ENCODE measurements at places on chromosomes 4 and X.

GRCh38 chr4:161850631-161851030, 313.2 kb downstream of the FSTL5 start:
- DNase-seq: no peak

GRCh38 chr4:1583859-1584258, 100.3 kb downstream of the FAM53A start:
- no peak for DNase-seq

GRCh38 chr4:87209696-87210095, 10.7 kb downstream of the KLHL8 start:
- DNase-seq: no peak

- no peak for DNase-seq
Observed at GRCh38 chr4:15333692-15334633, 93.9 kb upstream of the C1QTNF7 start.

DNA sequence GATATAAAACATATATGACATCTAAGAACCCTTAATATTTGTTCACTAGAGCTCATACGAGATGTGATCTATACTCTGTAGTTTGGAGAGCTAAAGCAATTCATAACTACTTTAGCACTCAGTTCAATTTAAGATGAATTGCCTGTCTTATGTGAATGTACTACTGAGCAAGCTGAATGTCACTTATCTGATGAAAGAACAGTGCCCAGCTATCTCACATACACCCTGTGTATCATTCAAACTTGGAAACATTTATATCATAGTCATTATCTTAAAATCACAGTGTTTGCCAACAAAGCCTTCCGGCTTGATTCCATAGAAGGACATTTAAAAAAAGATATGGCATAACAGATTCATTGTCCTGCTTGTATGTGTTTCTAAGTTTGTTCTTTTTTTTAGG, 639.6 kb downstream of the CCSER1 start:
- DNase-seq: no peak

DNA sequence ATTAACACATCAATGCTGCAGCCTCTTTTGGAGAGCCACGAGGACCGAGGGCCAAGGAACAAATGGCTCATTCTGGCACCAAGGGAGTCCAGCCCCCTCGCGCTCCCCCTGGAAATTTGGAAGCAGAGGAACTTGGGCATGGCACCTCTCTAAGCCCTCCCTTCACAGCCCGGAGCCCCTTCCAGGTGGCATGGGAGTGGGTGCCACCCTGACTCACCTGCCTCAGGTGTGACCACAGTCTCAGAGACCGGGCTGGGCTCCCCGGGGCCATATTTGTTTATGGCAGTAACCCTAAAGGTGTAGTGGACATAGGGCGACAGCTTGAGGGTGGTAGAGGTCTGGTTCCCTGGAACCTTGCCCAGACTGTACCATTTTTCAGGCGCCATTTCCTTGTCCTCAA, 18.8 kb downstream of the L1CAM start:
- no peak for DNase-seq

DNA sequence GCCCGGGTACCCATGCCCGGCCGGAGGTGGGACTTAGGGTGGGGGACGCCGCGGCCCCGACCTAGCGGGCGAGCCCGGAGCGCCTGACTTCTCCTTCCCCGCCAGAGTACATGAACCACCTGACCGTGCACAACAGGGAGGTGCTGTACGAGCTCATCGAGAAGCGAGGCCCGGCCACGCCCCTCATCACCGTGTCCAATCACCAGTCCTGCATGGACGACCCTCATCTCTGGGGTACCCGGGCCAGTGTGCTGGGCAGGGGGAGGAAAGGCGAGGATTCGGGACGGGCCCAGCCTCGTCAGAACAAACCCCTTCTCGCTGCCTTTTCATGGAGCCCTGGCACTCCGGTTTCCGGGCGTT, 622 bp downstream of the TAFAZZIN start:
- no peak for DNase-seq

- no peak for DNase-seq
Observed at GRCh38 chr4:173288296-173288695, 45.9 kb downstream of the HMGB2 start.

DNA sequence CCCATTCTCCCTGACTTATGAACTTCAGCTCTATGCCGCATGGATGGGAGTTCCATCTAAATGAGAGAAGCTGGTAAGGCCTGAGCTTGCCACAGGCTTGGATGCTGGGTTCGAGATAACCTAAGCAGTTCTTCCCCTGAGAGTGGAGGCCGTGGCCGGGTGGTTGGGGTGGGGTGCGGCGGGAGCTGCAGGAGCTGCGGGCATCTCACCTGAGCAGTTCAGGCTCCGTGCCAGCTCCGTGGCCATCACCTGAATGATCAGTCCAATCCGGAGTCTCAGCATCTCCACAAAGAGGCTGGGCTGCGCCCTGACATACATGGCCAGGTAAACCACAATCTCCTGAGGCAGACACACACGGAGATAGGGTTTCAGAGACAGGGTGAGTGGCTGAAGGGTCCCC, 77.6 kb downstream of the PHKA2 start:
- DNase-seq: no peak

DNA sequence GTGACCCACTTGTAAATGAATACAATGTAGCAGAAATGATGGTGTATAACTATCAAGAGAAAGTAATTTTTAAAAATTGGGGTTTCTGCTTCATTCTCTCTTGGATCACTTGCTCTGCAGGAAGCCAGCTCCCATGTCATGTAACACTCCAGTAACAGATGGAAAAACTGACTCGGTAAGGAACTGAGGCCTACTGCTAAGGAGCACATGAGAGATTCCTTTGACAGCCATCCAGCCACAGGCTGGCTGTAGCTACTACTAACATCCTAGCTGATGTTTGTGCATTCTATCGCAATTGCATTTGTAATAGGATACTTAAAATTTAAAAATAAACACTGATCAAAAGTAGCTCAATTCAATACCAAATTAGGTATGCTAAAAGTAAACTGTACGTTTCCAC, 102.3 kb upstream of the MAB21L2 start:
- DNase-seq: no peak

GRCh38 chrX:40177117-40177430, 79.3 kb upstream of the BCOR start:
- no peak for DNase-seq

DNA sequence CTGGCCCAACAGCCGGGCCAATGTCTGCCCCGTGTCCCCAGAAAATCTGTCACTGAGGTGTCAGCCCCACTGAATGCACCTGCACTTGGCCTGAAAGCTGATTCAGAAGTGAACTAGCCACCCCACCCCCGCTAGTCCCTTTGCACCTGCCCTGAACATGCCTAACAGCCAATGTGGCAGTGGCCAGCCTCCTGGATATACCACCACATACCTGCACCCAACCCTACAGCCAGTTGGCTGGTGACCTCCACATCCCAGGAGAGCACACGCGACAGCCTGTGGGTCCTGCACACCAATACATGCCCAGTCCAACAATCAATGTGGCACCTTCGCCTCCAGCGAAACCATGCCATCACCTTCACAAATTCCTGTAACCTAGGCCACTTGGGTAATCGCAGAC, 116.7 kb downstream of the GALNTL6 start:
- no peak for DNase-seq

DNA sequence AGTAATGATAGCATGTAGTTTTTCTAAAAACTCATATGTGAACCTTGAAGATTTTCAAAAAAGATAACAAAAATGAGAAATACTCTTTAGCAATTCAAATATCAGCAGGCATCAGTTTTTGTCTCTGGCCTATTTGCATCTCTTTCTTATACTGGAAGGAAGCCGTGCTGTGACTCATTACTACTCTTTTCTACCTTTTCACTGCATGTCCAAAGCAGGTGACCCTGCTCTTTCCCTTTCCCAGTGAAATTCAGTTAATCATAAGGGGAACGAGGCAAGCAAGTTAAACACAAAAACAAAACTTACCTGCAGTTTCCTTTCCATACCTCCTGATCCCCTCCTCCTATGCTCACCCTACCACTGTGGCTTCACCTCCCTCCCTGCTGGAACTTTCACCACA, 9.3 kb downstream of the SPATA4 start:
- DNase-seq: no peak

- DNase-seq: no peak
Observed at GRCh38 chr4:99381588-99382175, 29.1 kb upstream of the ADH1C start.

DNA sequence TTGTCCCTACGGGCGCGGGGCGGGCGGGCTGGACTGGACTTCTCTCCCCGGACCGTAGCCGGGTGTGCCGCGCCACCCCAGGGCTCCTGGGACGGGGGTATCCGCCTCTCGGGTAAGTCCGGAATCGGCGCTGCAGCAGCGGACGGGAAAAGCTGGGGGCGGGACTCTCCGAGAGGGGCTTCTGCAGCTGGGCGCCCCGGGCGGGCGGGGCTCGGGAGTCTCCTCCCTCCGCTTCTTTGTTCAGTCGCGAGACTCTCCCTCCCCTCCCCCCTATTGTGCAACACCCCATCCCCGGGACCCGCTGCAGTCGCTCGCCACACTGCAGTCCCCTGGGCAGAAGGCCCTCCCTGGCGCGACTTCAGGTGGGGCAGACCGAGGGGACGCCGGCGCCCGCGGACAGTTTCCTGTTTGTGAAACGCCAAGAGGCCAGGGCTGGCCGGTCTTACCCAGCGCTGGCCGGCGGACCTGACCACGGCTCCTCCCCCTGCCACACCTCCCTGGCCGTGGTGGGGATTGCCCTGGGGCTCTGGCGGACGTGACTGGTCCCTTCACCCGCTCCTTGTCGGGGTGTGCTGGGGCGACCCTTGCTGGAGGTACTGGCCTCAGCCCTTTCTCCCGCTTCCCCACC, 966 bp downstream of the CCNG2 start:
- peak; percentile 43 for DNase-seq

DNA sequence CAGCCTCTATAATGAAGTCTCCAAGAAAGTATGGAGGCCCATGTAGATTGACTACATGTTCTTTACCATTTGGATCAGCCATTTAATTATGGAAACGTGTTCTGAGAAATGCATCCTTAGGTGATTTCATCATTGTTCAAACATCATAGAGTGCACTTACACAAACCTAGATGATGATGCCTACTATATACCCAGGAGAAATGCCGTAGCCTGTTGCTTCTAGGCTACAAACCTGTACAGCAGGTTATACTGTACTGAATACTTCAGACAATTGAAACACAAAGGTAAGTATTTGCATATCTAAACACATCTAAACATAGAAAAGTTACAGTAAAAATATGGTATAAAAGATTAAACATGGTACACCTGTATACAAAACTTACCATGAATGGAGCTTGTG, 186.5 kb upstream of the FSTL5 start:
- DNase-seq: no peak

- DNase-seq: peak; percentile 6
Observed at GRCh38 chrX:40735325-40736169, at the start of gene MED14. TSS of gene MED14 (minus strand) at chrX:40735542. CDS start at chrX:40735412, 130 bp downstream.

DNA sequence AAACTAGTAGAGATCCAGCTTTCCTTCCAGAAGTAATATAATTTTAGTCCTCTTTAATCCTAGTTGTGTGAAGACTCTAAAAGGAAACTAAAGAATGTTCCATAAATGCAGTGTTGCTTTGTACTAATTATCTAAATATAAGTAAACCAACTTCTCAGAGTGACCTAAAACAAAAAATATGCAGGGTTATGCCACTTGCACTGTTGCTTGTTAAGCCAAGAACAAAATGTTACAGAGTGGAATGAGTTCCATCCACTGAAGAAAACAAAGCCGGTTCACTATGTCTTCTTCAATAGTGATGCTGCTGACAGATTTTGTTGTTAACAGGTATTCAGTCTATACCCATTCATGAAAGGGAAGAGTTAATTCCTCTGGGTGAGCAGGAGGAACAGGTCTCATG, 252.0 kb upstream of the DIAPH2 start:
- no peak for DNase-seq

- no peak for DNase-seq
Observed at GRCh38 chr4:7827566-7827965, 112.1 kb downstream of the AFAP1 start.

DNA sequence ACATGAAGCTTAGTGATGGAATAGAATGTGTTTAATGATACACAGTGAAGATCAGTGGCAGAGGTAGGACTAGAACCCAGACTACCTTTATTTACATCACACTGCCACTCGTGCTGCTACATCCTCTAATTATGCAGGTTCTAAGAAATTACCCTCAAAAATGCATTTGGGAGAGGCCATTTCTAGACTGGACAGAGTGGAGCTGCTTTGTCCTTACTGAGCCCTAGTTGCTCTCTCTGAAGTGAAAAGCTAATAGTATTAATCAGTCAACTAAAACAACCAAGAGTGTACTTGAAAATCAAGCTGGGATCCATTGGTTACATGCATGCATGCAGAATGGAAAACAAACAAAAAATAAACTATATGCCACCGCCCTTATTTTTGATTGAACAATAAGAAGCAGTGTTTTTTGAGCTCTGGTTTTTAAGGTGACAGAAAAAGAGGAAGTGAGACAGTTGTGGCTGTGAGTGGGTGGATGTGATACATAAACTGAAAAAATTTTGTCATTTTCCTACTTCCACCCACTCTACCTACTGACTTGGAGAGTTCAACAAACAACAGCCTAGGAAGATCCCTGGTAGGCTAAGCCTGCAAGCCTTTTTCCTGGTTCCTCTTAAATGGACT, 6.8 kb upstream of the VSIG4 start:
- no peak for DNase-seq

DNA sequence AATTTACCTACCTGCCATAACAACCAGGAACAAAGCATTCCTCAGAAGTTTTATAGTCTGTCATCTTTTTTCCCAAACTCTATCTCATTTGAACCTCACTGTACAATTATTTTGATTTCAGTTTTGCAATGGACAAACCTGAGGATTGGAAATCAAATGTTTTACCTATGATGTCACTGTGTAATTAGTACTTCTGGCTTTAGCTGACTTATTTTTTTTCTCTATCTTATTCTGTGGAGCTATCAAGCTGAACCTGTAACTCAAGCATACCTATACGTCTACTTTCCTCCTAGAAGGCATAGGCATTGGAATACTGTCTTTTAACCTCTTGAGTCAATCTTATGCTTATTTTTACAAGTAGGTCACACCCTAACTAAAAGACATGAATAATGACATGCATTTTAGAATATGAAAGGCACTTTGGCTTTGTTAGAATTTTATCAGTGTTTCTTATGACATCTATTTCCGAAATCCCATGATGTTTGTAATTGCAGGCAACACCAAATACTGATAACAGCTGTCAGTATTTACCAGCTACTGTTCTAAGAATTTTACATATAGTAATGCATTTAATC, 21.5 kb downstream of the CCSER1 start:
- no peak for DNase-seq

DNA sequence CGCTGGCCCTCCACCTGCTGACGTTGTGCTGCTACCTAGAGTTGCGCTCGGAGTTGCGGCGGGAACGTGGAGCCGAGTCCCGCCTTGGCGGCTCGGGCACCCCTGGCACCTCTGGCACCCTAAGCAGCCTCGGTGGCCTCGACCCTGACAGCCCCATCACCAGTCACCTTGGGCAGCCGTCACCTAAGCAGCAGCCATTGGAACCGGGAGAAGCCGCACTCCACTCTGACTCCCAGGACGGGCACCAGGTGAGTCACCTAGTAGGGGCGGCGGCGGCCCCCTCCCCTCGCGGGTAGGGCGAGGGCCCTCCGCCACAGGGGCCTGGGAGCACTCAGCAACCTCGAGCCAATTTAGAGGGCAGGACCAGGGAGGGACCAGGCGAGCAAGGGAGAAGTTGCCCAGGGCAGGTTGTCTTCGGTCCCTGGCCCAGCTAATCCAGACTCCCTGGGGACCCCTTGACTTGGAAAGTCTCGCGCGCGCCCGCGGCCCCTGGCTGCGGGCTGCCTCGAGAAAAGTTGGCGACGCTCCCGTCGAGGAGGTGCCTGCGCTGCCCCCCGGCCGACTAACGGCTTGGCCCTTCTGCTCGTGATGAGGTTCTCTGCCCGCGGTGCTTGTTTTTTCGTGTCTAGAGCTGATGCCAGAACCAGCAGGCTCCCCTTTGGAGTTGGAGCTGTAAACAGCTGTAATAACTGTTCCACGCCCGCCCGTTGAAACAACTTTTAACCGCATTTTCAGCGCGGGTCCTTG, 717 bp downstream of the EDA start:
- DNase-seq: no peak

- DNase-seq: no peak
Observed at GRCh38 chrX:13599491-13599890, 30.1 kb downstream of the EGFL6 start.
